ENCODE measurements at places on chromosomes 4 and X.

DNA sequence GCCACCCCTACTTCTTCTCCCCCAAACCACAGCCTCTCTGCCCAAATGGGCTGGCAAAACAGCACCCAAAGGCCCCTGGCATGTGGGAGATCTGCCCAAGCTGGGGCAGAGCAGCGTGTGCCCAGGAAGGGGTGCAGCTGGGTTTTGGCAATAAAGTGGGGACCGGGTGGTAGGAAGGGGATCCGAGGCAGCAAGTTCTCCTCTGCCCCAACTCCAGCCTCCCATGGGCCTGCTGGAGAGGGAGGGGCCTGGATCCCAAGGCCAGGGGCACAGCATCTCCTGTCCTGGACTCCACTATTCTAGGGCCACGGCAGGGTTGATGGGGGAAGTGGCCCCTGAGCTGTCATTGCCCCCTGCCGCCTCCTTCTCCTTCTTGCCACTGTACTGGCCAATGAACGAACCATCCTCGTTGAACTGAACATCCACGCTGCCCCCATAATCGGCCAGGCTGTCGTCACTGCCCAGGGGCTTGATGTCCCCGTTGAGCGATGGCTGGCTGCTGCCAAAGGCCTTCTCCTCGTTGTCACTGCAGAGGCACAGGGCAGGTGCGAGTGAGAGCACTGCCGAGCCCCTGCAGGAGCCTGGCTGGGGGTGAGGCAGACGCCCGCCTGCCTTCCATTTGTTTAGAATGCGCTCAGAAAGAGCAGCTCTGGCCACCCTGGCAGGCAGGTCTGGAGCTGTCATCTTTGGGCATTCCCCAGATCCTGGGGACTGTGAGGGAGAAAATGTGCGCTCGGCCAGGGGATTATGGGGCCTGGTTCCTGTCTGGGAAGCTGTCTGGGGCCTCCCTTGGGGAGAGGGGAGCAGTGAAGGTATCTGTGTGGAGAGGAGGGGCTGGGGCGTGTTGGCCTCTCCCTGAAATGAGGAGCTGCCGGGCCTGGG is 23.4 kb downstream of the L1CAM start:
- DNase-seq: no peak

DNA sequence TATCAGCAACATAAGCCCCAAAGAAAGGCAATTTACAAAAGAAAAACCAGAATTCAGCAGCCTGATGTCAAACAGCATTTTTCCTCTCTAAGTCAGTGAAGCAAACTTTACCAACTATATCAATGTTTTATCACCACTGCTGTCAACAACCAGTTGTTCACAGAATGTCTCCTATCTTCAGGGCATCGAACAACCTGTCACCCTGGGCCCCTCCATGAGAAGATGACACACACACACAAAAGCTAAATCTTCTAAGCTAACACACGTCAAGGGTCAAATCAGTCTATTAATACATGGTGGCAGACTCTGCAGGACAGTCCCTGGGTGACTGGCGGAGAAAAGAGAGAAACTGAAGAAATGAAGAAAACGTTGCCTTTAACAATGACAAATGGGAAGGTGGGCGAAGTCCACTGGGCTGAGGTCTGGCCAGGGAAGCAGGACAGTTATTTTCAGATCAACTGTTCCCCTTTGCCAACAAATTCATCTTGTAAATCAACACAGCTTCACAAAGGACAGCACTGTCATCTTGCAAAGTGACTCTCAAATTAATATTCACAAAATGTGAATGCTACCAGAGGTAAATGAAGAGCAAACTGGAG is 13.0 kb downstream of the FAT1 start:
- DNase-seq: no peak

- no peak for DNase-seq
Measured at GRCh38 chrX:97860226-97860625, 976.5 kb downstream of the RPA4 start.

DNA sequence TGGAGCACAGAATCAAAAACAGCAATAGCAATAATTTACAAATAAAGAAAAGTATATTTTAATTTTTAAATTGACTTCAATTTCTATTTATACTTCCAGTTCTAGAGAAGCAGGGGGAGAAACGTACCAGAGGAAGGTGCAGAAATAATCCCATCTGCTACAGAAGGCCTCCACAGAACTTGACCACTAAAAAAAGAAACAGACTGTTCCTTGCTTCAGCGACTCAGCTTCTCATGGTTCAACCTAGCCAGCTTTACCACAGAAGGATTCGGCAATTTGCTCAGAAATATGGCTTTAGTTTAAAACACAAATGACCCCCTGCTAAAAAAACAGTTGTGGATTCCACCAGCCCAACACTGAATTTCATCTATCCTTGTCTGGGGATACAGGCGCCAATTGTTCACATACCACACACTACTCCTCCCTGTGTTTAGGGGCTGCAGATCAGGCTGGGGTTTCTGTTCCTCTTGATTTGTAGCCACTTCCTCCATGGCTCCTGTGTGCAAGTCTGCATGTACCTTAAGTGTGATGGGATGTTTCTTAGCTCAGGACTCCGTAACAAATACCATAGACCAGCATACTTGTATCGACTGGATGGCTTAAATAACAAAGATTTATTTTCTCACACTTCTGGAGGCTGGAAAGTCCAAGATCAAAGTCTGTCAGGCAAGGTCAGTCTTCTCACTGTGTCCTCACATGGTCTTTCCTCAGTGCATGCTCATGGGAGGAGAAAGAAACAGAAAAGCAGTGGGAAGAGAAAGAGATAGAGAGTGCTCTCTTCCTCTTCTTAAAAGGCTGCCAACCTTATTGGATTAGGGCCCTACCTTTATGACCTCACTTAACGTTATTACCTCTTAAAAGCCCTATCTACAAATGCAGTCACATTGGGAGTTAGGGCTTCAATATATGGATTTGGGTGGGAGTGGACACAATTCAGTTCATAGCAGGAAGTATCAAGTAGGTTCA is 79.1 kb downstream of the AMOT start:
- DNase-seq: no peak

DNA sequence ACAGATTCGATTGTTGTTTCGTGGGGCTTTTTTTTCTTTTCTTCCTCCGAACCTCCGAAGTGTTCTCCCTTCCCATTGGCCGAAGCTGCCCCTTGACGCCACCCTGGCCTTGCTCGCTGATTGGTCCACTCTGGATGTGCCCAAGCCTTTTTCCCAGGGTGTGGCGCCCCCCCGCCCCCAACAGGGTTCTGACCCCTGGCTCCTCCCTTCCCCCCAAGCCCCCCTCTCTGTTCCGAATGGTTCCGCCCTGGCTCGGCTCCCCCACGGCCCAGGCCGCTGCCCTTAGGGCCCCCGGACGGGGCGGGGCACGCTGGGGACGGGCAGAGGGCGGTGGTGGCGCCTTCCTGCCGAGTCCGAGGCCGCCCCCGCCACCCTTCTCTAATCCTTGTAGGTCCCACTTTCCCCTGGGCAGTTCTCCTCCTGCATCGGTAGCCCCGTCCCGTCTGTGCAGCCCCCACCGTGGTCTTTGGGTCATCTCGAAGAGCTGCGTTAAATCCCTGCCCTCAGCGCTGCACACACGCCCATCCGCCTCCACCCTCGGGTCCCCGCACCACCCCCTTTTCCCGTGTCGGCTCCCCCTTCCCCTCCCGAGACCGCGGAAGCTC is 25.5 kb downstream of the UTP14A start:
- peak; percentile 62 for DNase-seq

DNA sequence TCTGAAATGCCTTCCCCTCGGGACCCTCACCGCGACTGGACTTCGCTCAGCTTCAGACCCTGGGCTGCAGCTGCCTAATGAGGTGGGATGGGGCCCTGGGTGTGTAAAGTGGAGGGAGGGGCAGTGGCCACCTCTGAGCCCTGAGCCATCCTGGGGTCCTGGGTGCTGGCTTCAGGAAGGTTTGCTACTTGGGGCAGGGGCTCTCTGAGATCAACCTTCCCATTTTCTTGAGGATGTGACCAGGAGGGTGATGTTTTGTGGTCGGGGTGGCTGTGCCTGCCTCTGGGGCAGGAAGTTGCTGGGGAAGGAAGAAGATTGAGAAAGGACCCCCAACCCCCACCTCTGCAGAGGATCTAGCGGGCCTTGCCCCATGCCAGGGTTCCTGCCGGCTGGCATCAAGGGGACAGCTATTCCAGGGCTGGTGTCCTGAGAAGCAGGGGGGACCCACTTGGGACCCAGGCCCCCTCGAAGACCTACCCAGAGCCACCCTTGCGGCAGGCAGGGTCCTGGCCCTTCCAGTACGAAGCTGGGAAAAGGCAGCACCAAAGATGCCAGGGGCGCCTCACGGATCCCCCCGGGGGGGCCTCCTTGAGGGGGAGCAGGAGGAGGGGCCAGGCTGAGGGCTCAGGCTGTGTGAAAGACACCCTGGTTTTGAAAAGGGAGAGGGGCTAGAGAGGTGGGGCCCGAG is 6.5 kb downstream of the SH3BP2 start:
- no peak for DNase-seq

DNA sequence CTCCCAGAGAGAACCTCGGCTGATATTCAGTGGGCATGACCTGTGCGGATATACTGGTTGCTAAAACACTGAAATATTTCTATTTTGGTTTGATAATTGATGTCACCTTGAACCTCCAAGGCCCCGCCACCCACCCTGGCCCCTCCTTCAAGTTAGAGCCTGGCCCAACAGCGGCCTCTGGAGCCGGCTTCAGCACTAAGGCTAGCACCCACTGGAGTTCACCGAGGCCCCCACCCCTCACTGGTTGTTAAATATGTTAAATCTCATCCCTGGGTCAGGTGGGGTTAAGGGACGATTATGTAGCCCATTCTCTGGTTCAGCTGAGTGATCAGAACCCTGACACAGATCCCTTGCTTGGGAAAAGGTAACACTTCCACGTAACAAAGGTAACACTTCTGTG is 24.3 kb downstream of the SEL1L3 start:
- no peak for DNase-seq

GRCh38 chrX:70012756-70013155 is 37.0 kb downstream of the AWAT2 start:
- DNase-seq: no peak

DNA sequence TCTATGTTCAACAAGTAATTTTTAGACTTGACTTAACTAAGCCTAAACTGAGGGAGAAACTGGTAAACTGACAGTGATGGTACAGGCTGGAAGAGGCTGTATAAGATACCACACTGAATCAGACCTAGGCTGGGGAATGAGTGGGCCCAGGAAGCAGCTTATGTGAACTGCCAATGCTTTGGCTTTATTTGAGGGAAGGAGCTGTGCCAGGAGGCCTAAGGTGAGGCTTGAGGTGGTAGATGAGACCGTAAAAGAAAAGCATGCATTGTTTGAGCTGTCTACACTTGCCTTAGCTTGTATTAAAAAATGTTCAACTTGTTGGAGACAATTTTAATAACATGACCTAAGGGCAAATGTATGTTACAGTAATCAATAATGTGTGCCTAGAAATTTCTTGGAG is 96.2 kb downstream of the RS1 start:
- no peak for DNase-seq

DNA sequence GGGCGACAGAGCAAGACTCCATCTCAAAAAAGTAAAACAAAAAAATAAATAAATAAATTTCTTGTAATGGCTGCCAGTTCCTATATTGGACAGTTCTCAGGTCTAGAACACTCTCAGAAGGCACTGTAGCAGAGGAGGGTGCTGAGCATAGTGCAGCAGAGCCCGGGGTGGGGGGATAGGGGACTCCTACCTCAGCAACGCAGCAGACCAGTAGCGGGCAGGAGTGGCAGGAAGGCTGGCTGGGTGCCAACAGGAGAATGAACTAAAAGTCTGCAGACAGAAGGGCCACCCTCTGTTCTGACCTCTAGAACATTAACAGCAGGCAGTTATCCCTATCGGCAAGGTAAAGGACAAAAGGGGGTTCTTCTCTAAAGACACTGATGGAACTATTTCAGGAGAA is 20.2 kb downstream of the PDK3 start:
- DNase-seq: no peak

DNA sequence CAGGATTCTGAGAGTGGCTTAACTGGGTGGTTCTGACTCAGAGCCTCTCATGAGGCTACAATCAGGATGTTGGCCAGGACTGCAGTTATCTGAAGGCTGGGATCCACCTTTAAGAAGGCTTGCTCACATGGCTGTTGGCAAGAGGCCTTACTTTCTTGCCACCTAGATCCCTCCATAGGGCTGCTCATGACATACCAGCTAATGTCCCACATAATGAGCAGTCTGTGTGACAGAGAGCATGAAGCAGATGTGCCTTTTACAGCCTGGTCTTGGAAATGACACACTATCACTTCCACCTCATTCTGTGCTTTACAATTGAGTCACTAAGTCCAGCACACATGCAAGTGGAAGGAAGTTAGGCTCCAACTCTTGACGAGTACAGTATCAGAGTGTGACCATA is 4.3 kb upstream of the RBM3 start:
- DNase-seq: no peak

DNA sequence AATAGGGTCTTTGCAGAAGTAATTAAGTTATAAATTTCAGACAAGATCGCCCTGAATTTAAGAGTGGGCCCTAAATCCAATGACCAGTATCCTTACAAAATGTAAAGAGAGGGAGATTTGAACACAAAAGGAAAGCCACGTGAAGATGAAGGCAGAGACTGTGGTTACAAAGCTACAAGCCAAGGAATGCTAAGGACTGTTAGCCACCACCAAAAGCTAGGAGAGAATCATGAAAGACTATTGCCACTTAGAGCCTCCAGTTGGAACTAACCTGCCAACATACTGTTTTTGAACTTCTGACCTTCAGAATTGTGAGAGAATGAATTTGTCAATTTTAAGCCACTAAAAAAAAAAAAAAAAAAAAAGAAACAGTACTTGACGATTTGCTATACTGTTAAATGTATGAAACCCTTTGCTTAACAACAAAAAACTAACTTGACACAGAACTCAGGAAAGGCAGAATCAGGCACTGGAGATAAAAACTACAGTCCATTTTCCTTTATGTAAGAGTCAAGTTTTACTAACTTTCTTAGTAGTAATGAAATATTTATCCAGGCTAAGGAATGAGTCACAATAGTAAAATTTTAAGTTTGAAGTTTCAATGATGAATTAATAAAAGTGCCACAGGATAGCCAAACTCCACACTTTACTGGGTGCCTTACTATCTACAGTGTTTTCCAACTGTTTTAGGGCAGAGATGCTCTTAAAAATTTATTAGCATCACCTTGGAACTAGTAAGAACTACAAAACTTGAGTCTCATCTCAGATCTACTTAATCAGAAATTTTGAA is 25.1 kb downstream of the DHX15 start:
- DNase-seq: no peak

GRCh38 chr4:26780539-26780938 is 80.1 kb upstream of the STIM2 start:
- DNase-seq: no peak

DNA sequence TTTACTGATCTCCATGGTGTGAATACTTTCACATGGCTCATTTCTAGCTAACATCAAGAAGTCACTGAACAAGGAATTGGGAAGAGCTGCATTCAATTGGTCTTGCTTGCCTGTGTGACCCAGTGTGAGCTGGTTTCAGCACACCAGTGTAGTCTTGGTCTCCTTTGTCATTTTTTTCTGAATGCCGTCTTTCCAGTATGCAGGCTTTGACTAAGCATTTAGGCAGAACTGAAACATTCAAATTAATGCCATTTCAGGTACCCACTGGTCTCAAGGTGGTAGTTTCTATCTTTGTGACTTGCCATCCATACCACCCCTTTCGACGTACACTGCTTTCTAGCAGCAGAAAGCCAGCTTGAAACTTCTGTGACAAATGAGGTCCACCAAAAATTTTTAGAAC is 550.5 kb upstream of the BOD1L1 start:
- DNase-seq: no peak
